ENCODE measurements at places on chromosomes 2 and 18.

- DNase-seq: no peak
These were observed 297.9 kb downstream of the SOX11 start for GRCh38 chr2:5990086-5990485.

DNA sequence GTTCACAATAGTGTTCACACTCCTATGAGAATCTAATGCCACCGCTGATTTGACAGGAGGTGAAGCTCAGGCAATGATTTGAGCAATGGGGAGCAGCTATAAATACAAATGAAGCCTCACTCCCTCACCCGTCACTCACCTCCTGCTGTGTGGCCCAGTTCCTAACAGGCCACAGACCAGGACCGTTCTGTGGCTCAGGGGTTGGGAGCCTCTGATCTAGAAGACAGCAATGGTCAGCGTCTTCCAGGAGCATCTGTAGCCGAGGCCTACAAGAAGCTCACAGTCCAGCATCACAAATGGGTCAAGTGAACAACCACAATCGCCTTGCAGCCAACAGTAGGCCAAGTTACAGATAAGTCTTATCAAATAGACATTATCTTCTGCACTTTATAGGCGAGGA, 110.0 kb upstream of the SLC66A3 start:
- DNase-seq: no peak

- peak; percentile 39 for DNase-seq
These were observed 1375.4 kb upstream of the CELF4 start for GRCh38 chr18:38940863-38941531.

- DNase-seq: peak; percentile 68
These were observed 631.8 kb upstream of the ID2 start for GRCh38 chr2:8049851-8050571.

GRCh38 chr2:12739721-12740254, 23.1 kb downstream of the TRIB2 start:
- DNase-seq: no peak
